ENCODE measurements at places on chromosomes 5 and 9.

DNA sequence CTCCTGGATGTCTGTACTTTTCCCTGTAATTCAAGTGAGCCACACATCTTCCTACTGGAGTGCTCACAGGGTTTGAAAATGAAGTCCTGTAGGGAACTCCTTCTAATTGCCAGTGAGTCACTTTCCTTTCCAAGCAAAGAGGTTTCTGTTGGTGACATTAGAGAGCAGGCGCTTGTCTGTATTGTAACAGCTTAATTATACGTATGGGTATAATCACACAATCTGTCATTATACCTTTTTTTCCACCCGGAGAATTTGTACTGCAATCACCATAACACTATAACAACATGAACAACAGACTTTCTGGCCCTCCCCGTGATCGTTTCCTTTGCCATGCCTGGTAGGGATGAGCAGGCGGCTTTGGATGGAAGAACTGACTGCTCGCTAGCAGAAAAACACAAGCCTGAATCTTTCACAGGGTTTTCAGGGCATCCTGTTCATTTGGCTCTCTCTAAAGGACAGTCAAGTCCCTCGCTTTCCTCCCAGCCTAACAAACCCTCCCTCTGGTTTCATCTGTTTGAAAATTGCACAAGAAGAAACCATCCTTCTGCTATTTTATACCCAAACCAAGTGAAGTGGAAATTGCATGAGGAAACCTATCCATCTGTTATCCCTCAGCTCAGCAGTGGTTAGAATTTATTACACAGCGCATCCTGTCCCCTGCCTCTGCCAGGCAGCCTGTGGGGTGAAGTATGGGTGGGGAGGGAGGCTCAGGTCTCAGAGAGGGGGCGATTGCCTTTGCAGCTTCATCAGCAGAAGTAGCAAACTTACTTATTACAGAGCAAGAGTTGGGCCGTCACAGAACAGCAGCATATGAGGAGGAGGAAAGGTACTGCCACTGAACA lies 307.0 kb upstream of the TLE4 start:
- DNase-seq, result no peak

DNA sequence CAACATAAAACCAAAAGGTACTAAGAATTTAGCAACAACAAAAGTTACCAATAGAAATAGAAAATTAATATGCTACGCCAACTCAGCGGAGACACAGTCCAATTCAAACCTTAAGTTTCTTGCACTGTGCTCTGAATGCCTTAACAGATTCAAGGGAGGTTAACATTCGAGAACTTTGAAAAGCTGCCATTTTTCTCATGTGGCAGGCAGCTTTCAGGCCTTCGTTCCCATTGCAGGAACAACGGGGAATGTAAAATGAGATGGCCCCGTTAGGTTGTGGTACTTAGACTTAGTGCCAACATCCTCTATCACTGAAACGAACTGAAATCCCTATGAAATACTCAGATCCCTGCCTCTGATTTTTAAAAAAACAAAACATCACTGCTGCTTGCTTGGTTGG lies 22.4 kb downstream of the FNBP1 start:
- DNase-seq, result no peak

GRCh38 chr9:117718085-117718484 lies 13.9 kb downstream of the TLR4 start:
- DNase-seq, result no peak

DNA sequence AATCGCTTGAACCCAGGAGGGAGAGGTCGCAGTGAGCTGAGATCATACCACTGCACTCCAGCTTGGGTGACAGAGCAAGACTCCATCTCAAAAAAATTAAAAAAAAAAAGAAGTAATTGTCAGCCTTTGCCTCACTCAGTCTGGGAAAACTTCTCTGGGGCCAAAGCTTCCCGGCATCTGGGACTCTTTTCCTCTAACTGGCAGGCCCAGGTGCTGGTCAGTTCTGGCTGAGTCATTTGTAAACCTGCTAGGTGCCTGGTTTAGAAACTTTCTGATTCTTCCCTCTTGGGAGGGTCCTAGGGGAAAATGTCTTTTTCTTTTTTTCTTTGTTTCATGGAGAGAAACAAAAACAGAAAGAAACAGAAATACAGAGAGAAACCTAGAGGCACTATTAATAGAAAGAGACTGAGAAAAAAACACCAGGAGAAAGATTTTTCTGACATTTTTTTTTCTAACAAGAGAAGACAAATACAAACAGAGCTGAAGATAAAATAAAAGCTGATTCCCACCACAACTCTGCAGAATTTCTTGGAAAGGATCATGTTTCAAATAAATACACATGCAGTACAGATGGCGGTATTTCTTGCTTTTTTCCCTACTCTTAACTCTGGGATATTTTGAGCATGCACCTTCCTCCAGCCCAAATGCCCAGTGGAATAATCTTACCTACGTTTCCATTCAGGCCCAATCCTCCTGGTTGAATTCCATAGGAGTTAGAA lies 22.1 kb upstream of the UBAP2 start:
- no peak for DNase-seq

Measured in RKO (cell line).